A172 (cell line): ENCODE measurements at places on chromosomes 6 and 20. TPM values are rescaled to one million over a fixed set of nuclear protein-coding genes. Genes with fewer than 3 reads are reported as not detected.

- no peak for DNase-seq
Observed at GRCh38 chr20:48411919-48412522, 415.8 kb downstream of the PREX1 start.

DNA sequence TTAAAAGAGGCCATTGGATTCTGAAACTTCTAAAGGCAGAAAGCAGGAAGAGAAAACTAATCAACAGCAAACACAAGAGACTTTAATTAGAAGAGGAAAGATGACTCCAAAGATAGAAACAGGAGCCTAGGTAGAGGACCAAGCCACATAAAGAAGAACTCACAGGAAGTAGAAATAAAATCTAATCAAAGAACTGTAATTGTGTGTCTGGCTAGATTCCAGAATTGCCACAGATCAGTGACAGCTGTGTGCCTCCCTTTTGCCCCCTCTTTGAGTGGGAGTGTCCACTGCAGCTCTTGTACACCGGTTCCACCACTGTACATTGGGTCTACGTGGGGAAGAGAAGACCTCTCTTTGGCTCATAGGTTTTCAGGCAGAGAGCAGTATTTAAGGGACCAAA lies 22.3 kb upstream of the THEMIS start:
- DNase-seq: no peak

DNA sequence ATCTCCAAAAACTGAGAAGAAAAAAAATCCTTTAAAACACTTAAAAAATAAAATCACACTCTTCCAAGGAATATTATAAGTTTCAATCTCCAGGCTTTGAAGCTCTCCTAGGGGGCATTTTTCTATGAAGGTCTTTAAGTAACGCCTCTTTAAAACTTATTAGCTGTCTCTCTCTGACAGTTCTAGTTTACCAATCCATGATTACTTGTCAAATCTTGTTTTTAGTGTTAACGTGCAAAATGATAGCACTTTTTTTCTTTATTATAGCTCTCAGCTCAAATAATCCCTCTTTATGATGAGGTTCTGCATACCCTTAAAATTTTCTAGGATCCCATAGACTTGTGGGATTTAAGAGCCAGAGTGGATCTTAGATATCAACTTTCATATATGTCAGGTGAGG lies 369.0 kb downstream of the DOK5 start:
- no peak for DNase-seq

DNA sequence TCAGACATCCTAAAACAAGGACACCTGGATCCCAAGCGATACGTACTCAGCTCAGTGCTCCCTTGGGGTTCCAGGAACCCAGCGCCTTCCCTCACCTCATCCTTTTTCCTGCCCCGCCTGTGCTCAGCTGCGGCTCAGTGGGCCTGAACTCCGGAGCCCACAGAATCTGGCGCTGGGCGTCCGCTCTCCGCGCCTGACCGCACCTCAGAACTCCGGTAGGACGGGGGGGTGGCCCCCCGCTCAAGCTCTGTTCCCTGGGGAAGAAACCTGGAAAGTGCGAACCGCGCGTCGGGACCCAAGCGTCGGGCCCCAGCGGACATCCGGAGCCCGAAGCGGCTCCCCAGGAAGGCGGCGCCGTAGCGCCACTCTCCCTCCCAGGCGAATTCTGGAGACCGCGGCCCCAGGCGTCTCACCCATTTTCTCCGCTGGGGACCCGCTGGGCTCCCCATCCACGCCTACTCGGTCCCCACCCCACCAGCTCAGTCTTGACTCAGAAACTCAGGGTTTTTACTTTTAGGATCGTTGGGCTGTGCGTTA lies 336 bp upstream of the LY6G5C start:
- DNase-seq: no peak

GRCh38 chr6:1960486-1961142 lies 284.8 kb downstream of the GMDS start:
- DNase-seq: no peak

- DNase-seq: no peak
Observed at GRCh38 chr6:165249808-165250207, 59.6 kb downstream of the C6orf118 start.

GRCh38 chr6:12039540-12040459 lies 27.7 kb downstream of the HIVEP1 start:
- no peak for DNase-seq

DNA sequence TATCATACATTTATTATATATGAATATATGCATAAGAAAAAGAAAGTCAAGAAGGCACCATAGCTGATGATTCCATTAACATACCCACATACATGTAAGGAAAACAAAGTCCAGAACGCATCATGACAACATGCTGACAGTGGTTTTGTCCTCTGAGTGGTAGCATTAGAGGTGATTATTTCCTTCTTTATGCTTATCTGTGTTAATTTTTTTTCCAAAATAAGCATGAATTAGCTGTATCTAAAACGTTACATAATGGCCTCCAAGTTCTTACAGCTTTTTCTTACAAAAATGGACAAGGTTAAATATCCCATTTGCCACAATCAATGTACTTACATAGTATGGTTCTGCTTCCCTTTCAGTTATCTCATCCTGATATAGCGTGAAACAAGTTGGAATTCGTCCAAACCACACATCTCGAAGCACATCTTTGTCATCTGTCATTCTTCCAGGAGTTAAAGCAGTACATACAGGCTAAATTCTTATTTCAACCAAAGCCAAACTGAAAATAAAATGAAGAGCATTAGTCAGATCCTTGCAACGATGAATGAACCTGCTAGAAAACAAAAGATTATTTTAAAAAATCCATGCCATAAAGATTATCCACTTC lies 9.7 kb downstream of the ATG5 start:
- no peak for DNase-seq

OPN5 gene
- total RNA-seq: not detected in 2 replicates

TBX18 gene
- not detected in 2 replicates for total RNA-seq

FGD2 gene
- not detected in 2 replicates for total RNA-seq

CST1 gene
- total RNA-seq: not detected in 2 replicates

ME1 gene
- 23.1 and 23.3 TPM in 2 replicates for total RNA-seq

ZNF311 gene
- 0.72 and 1.2 TPM in 2 replicates for total RNA-seq

C20orf141 gene
- total RNA-seq: not detected in 2 replicates
